ENCODE measurements at places on chromosomes 7 and 10.

- DNase-seq, result no peak
Measured at GRCh38 chr10:44780426-44780825, 130.7 kb upstream of the TMEM72 start.

GRCh38 chr7:117273325-117273724, 49.5 kb downstream of the WNT2 start:
- no peak for DNase-seq

- no peak for DNase-seq
Measured at GRCh38 chr7:123580406-123581161, 21.0 kb upstream of the ASB15 start.

GRCh38 chr10:48657416-48657815, 27.3 kb upstream of the WDFY4 start:
- DNase-seq, result no peak

DNA sequence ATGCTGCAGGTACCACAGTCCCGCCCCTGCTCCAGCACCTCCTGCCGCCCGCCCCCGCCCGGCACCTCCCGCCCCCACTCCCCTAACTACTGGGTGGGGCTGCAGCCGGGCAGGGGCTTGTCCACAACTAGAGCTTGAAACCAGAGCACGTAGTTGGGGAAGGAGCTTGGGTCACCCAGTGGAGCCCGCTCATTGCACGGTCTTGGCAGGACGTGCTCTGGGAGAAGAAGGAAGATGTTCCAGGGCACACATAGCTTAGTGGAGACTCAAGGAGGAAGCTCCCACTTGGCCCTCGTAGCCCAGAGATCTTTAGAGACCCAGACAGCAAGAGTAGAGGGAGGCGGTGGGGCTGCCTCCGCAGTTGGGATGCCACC, 692 bp downstream of the IGFBP1 start:
- DNase-seq, result no peak

DNA sequence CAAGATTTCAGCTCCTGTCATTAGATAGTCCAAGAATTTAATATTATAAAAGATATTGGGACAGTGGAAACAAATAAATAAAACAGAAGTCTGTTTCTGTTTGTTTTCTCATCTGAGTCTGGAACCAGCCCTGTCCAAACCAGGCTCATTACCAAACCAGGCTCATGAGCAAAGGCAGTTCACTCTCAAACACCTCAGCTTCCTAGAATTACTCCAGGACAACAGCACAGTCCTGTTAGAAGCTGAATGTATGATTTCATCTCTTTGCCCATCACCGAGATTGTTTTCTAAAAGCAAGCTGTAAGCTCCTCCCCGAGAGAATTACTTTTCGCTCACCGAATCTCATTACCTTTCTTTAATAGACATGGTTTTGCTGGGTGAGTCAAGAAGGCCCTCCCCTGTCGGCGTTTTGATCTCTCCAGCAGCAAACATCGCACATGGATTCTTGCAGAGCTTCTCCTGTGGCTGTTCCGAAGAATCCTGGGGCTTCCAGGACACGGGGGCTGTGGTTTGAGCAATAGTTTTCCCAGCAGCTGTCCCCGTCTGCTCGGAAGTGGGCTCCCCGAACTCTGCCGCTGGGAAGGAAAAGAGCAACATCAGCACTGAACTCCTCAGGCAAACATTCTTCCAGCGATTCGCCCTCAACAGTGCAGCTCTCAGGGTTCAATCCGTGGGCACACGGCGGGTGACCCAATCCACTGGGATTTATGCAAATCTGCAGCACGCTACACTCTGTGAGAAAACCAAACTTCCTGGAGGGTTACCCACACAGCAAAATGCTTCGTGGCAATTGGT, 112.5 kb downstream of the SVIL start:
- no peak for DNase-seq
